ENCODE measurements at places on chromosomes 16 and 17.

DNA sequence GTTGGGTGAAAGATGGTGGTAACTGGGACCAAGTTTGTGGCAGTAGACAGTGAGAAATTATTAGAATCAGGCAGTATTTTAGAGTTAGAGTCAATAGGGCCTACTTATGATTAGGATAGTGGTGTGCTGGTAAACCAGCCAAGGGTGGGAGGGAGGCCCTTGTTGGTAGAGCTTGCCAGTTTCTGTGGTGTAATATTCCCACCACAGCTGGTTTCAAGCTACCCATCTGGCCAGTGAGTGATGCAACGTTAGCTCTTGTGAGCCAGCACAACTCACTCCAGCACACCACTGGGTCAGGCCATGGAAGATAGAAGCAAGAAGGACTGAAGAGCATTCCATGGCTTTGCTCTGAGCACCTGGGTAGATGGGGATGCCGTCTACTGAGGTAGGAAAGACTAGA is 34.9 kb downstream of the GNAO1 start:
- no peak for DNase-seq

GRCh38 chr17:27915709-27916108 is 22.5 kb upstream of the LYRM9 start:
- no peak for DNase-seq

GRCh38 chr16:67415872-67416793 is at the start of gene ZDHHC1:
Gene ZDHHC1, minus strand, starts transcription at chr16:67416477. Its CDS starts 8,702 bp downstream, at chr16:67407775.
- DNase-seq = peak; percentile 51

DNA sequence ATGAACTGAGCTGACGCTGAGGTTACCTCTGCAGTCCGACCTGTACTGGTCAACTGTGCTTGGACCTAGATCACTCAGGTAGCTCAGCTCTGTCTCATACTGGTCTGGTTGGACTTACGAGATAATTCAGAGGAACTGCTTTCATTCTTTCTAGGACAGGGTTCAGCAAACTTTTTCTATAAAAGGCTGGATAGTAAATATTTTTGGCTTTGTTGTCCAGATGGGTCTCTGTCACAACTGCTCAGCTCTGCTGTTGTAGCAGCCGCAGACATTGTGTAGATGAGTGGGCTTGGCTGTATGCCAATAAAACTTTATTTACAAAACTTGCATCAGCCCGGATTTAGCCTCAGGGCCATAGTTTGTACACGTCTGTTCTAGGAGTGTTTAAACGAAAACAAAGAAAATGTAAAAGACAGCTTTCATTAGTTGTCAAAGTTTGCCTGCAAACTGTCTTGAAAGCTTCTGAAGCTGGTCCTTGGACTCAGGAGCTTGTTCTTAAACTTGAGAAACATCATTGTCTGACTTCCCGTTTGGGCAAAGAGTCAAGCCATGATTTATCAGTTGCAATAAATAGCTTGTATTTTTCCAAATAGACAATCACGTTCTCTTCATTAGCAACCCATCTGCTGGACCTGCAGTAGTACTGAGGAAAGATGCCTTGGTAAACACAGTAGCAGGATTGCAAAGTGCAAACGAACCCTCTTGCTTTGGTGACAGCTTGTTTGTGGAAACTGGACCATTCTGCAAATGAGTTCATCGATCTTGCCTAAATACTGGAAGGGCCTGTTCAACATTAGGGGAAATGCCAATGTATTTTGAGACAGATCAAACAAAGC is 253.4 kb downstream of the SNX29 start:
- DNase-seq = no peak

GRCh38 chr17:77054936-77055335 is 85.8 kb upstream of the SEC14L1 start:
- DNase-seq = no peak

DNA sequence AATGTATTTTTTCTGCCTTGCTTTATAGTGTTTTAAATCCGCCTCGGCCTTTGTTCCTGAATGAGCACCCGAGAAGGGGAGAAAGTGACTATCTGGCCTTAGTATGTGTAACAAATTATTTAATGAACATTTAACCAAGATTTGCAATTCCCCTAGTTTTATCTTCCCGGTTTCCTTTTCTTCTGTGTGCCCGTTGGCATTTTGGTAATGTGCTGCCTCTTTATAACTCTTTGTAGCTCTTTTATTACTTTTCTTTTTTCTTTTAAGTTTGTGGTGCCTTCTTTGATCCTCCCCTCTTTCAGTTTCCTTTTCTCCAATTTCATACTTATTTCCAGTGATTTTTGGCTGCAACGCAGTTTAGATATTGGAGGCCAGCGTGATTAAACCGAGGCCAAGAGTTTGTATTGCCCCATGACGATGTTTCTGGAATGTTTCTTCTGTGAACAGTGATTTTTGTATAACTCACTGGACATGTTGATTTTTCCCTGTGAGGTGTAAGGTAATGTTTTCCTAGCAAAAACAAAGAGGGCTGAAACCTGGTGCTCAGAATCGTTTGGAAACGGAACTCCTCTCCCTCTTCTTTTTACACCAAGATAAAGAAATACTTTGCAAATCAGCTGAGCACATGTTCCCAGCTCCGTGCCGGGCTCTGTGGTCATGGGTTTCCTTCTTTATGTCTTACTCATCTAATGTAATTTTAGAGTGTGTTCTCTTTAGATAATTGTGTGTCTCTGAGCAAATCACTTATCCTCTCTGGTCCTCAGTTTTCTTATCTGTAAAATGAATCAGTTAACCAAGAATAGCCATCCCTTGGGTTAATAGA is 344.3 kb downstream of the WWOX start:
- DNase-seq = no peak

- DNase-seq = no peak
These were observed 622.2 kb upstream of the SALL1 start for GRCh38 chr16:51773071-51773890.

- no peak for DNase-seq
These were observed 333.1 kb downstream of the FOXL1 start for GRCh38 chr16:86911437-86911958.

GRCh38 chr16:681746-682427 is 1.7 kb downstream of the STUB1 start:
- DNase-seq = no peak

- no peak for DNase-seq
These were observed 36.4 kb downstream of the AKAP1 start for GRCh38 chr17:57121308-57122042.

DNA sequence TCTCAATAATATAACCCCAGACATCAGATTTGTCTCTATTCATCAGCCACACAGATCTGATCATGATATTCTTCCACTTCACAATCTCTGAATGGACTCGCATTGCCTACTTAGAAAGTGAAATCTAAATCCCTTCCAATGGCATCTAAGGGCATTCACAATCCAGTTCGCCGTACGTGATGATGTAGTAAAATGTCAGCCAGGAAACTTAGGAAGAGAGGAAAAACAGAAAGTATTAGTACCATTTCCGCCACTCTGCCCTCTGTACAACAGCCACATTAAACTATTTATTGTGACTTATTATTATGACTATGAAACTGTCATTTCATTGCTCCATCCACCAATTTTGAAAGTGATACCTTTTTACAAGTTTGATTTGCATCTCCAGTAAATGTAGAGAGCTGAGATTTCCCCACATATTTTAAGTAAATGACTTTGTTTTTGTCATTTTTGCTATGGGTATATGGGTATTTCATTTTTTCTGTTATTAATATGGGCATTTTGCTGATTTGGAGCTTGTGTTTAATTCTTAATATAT is 69.4 kb upstream of the SMIM36 start:
- no peak for DNase-seq

GRCh38 chr16:2498531-2499253 is 15.1 kb upstream of the ATP6V0C start:
- DNase-seq = no peak

GRCh38 chr16:13645601-13646245 is 274.2 kb upstream of the ERCC4 start:
- DNase-seq = no peak

- DNase-seq = no peak
These were observed 61.5 kb downstream of the NF1 start for GRCh38 chr17:31156326-31156725.

DNA sequence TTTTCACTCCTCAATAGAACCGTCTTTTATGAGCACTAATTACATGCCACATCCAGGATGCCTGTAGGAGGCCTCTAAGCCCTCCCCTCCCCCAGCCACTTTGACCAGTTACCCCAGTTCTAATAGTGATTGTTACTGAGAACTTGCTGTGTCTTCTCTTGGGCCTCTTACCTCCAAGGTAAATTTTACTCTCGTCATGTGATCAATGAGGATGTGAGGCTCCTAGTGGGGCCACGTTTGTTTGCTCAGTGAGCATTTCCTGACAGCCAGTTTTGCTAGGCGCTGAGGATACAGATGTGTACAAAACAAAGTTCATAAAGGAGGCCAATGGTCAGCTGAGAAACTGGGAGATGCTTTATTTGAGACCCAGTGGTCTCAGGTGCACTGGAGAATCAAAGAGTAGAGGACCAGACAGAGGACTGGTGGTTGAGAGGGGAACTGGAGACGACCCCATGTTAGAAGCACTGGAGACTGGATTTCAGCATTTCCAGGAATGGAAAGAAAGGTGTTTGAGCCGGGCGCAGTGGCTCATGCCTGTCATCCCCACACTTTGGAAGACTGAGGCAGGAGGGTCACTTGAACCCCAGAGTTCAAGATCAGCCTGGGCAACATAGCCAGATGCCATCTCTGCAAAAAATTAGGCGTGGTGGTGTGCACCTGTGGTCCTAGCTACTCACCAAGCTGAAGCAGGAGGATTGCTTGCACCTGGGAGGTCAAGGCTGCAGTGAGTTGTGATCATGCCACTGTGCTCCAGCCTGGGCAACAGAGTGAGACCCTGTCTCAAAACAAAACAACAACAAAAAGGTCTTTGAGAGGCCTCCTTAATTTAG is 2.6 kb downstream of the ATP2C2 start:
- DNase-seq = no peak

DNA sequence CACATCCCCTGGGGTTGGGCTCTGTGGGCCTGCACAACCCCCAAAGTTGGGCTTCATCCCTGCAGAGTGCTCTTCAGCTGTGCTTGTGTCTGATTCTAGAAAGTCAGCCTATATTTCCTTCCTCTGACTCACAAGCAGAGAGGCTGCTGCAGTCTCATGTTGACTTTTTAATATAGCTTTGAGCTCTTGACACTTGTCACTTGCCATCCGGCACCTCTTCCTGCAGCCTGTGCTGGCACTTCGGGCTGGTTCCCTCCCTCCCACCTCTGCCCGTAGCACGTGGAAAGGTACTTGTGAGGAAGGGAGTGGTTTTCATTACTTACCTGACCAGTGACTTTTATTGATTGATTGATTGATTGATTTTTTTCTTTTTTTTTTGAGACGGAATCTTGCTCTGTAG is 19.0 kb upstream of the JPT2 start:
- no peak for DNase-seq

DNA sequence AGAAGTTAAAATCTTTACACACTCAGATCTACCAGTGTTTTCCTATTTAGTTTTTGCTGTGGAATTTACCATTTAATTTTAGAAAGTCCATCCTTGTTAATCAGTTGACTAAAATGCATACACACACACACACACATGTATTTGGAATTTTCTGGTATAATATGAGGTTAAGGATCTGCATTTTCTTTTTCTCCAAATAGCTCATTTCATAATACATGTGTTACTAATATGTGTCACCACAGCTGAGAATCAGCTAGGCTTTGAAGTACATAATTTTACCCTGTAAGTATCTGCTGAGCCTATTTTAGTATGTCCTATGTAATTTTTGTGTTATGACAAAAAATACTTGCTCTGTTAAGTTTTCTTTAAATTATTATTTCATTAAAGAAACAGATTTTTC is 143.2 kb downstream of the PHKB start:
- DNase-seq = no peak

GRCh38 chr17:68356520-68356919 is 65.2 kb downstream of the ARSG start:
- no peak for DNase-seq

- no peak for DNase-seq
These were observed 1.4 kb upstream of the TSPOAP1 start for GRCh38 chr17:58329810-58330537.

DNA sequence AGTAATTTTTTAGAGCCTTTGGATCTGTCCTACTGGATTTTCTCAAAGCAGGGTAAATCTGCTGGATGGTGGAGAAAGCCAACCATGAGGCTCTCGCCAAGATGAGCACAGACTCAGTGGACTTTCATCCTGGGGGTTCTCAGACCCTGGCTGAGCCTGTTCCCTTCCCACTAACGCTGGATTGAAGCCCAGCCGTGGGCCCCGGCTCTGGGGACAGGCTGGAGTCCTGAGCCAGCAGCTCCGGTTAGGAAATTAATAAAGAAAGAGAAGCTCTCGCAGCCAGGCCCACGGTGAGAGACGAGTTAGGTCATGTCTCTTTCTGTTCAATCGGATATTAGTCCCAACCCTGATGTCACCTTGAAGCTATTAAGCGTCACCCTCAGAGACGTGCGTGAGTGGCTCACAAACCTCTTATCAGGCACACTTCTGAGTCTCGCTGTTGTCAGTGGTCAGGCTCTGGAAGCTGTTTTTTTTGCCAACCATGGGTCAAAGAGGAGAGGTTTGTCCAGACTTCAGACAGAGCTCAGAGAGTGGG is 27.1 kb downstream of the MEOX1 start:
- DNase-seq = peak; percentile 9

- no peak for DNase-seq
These were observed 14.7 kb downstream of the RNF43 start for GRCh38 chr17:58402679-58403078.

Data from substantia nigra (tissue), 51 donors.